Dorsolateral prefrontal cortex (tissue), 122 donors: ENCODE measurements at places on chromosomes 13 and 19. TPM values are rescaled to one million over a fixed set of nuclear protein-coding genes. Genes with fewer than 3 reads are reported as not detected.

Gene PSG11
- total RNA-seq, result not detected

- DNase-seq, result no peak
Observed at GRCh38 chr13:64020126-64020525, 2604.5 kb upstream of the PCDH20 start.

DNA sequence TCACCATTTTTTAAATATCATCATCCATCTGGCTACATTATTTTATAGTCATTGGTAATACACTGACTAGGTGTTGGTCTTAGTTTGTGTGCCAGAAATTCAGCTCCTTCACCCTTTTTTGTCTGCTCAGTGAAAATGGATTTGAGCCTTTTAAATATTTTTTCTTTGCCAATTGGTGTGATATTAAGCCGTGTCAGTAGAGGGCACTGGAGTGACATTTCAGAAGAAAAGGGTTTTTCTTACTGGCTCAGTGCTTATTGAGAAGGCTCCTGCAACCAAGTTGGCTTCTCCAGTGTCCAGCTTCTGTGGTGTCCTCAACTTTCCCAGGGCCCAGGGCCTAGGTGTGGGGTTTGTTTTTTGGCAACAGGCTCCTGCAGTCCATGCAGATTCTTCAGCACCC is 546.6 kb downstream of the DACH1 start:
- DNase-seq, result no peak

- no peak for DNase-seq
Observed at GRCh38 chr19:16338470-16339360, 14.1 kb downstream of the KLF2 start.

DNA sequence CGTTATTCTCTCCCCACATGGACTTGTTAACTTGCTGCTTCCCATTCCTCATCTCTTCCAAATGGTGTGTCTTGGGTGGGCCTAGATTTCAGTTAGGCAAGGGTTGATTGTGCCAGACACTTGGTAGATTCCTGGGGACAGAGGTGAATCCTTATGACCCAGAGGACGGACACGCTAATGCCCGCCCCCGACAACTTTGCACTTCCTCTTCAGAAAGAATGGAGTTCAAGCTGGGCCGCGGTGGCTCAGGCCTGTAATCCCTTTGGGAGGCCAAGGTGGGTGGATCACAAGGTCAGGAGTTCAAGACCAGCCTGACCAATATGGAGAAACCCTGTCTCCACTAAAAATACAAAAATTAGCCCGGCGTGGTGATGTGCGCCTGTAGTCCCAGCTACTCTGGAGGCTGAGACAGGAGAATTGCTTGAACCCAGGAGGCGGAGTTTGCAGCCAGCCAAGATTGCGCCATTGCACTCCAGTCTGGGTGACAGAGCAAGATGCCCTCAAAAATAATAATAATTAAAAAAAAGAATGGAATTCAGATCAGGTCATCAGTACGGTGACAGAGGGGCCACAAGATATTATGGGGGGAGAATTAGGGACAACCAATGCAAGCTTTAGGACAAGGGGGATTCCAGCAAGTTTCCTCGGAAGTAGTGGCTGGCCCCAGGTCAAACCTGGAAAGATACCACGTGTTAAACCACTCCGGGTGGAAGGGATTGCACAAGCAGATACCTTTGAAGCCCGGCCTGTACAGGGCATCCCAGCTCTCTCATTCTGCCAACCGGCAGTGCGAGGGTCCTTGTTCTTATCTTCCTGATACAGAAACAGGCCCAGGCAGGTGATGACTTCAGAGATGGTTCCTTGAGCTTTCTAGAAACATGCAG is 2.7 kb downstream of the MYO9B start:
- DNase-seq, result no peak

DNA sequence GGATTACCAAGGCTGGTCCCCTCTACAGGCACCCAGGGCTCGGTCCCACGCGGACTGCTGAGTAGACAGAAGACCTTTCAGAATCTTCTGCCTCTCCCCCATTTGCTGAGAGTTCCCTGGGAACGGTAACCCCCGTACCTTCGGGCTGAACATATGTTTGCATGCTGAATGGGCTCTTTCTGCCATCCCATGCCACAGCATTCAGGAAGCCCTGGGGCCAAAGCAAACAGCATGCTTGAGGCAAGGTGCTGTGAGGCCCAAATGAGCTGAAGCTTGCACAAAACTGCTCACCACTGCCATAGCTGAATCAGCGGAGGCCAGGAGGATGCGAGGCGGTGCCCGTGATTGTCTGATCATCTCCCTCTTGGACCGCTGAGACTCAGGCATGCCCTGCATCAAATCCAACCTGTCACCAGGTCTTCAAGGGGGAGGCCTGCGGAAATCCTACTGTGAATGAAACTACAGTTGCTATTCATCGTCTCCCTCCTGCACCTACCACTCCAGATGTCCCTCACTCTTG is 16.3 kb upstream of the C19orf12 start:
- DNase-seq, result no peak

DNA sequence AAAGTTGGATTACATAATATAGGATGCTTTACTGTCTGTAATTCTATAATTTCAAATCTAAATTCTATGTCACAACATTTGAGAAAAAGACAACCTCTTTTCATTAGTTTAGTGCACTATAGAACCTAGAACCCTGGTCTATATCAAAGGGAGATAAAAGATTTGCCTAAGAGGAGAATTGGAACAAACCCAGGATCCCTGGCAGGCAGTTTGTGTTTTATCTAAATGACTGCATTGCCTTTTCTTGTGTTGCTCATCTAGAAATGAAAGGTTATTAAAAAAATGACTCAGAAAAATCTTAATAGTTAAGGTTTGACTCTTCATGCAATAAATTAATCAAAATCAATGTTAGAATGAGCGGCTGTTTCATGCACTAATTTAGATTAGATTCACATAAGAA is 96.7 kb downstream of the PCDH9 start:
- no peak for DNase-seq

DNA sequence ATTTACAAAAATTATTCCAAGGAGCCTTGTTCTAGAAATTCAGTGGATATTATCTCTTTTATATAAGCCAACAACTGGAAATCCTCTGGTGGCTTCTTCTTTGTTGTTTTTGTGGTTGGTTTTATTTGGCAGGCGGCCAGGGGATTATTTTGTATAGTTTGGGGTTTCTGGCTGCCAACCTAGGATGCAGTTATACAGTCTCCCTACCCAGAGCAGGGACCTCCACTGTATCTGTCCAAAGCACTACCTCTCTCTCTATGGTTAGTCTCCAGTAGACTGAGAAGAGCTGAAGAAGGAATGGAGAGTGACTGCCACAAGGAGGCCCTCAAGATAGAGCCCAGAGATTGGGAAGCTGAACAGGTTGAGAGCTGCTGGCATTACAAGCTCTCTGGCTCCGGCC is 80.2 kb downstream of the ZAR1L start:
- no peak for DNase-seq

- DNase-seq, result peak; percentile 51
Observed at GRCh38 chr19:35704218-35704617, at the start of gene ZBTB32. TSS of gene ZBTB32 (plus strand) at chr19:35704558. CDS start at chr19:35714627, 10,069 bp downstream.

DNA sequence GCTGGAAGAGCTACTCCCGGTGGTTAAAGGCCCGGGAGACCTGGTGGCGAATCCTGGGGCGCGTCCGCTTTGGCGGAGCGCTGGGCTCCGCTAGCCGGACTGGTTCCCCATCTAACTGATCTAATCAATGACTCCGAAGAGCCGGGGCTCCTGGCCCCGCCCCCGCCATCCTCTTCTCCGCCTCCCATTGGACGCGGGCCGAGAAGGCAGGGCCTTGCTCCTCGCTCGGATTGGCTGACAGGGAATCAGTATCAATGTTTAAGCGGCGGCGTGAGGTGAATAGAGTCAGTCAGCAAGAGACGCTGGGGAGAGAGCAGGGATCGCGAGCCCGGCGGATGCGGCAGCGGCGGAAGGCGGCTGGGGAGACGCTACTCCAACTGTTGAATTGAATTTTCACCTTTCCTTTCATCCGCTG is 1.7 kb upstream of the PCDH17 start:
- DNase-seq, result peak; percentile 99

DNA sequence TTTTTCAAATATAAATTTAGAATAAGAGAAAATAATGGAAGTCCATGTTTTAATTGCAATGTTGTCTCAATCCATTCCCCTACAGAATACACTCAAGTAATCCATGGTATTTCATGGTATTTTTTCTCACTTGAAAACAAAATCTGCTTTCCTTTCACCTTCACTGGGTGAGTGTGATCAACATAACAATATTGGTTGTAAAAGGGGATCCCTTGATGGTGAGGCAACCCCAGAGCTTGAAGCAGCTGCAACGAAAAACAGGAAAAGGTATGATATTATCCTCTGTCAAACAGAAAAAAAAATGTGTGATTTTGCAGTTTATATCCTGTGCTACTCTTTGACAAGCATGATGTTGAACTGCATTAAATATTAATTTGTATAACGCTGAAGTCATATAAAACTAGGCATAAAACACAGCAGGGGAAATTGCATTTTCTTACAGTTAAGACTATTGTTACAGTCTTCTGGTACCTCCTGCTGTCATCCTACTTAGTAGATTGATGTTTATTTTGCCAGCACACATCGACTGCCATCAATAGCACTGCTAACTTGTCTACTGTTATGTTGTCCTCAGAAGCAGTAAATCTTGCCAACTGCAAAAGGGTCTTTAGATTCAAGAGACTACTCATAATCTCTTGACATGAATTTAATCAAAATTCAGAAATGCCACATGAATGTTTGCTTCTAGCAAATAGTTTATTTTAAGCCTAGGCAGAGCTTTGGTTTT is 373.1 kb upstream of the MIR17HG start:
- DNase-seq, result no peak

GRCh38 chr13:98853771-98854221 is 101.3 kb upstream of the SLC15A1 start:
- DNase-seq, result no peak

GRCh38 chr13:77619655-77620054 is 77.8 kb upstream of the SLAIN1 start:
- no peak for DNase-seq

DNA sequence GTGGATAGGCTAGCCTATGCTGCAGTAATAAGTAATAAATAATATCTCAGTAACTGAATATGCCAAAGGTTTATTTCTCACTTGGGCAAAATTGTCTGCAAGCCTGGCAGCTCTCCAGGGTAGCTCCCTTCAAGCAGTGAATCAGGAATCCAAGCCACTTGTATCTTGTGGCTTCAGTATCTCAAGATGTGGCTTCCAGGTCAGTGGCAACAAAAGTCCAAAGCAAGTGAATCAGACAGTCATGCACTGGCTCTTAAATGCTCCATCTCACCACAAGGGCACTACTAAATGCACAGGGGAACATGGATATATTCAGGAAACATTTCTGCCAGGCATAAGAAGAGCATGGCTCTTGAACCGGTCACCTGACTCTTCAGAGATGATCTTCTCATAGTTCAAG is 126.3 kb downstream of the KCTD12 start:
- DNase-seq, result no peak
